Left ventricle myocardium inferior (tissue), 1 donor: ENCODE measurements at places on chromosomes 6 and 20.

DNA sequence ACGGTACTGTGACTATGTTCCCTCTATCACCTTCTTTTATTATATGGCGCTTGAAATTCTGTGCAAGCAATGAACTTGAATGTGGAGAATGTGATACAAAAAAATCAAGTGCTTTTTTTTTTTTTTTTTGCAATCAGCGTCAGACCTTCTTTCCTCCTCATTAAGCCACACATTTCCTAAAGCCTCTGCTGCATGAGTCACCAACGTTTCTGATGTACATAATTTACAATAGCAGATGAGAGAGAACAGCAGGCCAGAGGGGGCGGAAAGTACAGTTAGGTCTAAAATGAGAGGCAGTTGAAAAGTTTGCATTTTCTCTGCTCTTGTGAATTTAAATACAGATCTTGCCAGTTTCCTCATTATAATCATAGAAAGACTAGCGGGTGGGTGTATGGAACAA is 114.6 kb upstream of the RIPOR2 start:
- no peak for DNase-seq

DNA sequence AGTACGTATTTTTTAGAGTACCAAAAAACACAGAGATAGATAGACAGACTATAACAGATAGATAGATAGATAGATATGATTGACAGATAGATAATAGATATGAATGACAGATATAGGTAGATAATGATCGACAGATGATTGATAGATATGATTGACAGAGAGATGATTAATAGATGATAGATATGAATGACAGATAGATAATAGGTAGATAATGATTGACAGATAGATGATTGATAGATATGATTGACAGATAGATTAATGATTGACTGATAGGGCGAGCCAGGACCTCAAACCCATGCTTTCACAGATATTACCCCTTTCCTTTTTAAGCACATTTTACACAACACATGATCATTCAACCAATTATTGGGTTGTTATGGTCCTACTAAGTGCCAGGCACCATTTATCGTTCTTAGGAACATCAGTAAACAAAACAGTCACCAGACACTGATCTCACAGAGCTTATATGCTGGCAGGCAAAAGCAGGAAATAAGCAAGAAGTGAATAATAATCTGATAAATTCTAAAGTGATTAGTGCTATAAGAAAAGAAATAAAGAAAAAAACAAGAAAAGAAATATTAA is 11.6 kb downstream of the MAFB start:
- DNase-seq: no peak

GRCh38 chr6:28401172-28401571 is 1.6 kb upstream of the ZSCAN12 start:
- DNase-seq: no peak

DNA sequence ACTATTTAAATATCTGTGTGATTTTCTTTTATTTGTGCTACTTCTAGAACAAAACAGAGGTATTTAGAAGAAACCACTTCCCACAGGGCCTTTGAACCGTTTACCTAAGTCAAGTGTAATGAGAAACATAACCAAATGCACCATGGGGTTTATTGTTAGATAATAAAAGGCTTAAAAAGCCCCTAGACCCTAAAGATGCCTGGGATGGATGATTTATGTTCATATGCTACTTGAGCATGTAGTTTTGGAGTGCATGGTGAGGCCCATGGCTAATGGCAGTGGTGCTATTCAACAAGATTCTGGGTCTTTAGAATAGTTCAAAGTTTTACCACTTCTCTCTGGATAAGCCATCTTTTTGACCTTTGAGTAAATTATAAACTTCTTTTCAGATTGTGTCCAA is 65.9 kb downstream of the MTHFD1L start:
- no peak for DNase-seq

GRCh38 chr20:45306431-45306982 is at the start of gene RBPJL:
RBPJL (plus strand) TSS chr20:45306840; CDS start chr20:45306923, 83 bp downstream.
- DNase-seq: no peak

- no peak for DNase-seq
These were observed 115.6 kb upstream of the CDYL start for GRCh38 chr6:4660377-4661321.

GRCh38 chr20:7579888-7580287 is 360.4 kb downstream of the HAO1 start:
- no peak for DNase-seq

GRCh38 chr20:64106435-64106961 is 867 bp downstream of the NPBWR2 start:
- peak; percentile 6 for DNase-seq

DNA sequence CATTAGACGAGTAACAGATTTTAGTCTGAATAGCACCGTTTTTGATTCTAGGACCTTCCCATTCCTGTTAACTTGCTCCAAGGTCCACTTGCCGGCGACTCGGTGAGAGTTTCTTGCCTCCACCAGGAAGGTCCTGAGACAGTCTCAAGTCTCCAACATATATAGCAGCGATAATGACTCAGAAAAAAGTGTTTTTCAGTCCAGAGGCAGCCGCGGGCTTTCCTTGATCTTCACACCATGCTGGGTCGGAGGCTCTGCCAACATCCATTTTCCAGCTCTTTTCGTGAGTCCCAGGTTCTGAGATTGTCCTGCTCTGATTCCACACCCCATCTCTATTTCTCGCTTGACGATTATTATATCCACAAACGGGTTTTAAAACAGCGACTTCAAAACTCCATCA is 170.5 kb downstream of the GPX5 start:
- DNase-seq: no peak

- DNase-seq: no peak
These were observed 342.0 kb downstream of the TAF4 start for GRCh38 chr20:61723529-61724257.

DNA sequence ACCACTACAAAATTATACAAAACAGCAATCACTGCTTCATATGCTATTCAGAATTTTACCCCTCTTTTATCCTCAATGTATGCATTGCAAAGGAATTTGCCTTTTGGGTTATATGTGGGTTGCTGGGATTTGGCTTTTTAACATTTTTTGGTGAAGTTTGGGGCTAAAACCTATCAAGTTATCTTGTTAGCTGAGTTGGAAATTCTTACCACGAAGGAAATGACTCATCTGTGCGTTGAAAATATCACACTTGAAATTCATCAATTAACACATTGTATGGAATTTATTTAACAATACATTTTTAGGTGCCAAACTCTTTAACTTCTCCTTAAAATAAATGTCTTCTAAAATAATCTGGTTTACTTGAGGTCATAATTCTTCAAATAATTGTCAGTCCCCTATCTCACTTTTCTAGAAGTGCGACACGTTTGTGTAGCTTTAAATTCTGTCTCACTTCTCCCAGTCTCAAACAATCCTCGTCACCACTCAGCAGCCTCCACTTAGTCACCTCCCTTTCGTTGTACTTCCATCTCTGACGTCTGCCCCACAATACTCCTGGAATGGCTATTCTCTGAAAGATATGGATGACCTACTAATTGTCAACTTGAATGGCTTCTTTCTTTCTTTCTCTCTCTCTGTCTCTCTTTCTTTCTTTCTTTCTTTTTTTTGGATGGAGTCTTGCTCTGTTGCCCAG is 88.5 kb downstream of the PHACTR1 start:
- no peak for DNase-seq

DNA sequence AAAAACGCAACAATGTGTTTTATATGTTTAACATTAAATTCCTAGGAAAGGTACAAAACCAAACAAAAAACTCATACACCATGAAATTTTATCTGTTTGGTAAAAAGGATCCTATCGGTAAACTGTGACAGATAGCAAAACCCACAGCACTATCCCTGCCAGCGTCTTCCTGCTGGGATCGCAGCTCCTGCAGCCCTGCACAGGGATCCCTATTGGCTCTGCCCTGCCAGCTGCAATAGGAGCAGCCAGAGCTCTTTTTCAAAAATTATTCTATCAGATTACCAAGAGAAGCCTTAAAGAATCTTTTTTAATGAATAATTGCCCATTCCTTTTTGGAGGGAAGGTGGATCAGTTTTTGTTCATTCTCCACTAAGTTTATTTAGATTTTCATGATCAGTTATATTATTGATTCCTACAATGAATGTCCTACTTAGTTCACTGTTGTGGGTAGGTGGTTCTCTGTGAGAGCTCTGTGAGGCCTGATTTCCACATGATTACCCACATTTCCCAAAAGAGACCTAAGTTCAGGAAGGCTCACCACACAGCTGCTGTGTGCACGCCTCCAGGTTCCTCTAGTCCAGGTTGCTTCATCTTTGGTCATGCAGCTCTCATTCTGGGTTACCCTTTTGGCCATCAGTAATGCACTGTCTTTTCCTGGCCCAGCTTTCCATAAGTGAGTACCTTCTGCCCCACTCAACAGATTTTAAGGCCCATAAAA is 293.8 kb downstream of the FRK start:
- DNase-seq: no peak

DNA sequence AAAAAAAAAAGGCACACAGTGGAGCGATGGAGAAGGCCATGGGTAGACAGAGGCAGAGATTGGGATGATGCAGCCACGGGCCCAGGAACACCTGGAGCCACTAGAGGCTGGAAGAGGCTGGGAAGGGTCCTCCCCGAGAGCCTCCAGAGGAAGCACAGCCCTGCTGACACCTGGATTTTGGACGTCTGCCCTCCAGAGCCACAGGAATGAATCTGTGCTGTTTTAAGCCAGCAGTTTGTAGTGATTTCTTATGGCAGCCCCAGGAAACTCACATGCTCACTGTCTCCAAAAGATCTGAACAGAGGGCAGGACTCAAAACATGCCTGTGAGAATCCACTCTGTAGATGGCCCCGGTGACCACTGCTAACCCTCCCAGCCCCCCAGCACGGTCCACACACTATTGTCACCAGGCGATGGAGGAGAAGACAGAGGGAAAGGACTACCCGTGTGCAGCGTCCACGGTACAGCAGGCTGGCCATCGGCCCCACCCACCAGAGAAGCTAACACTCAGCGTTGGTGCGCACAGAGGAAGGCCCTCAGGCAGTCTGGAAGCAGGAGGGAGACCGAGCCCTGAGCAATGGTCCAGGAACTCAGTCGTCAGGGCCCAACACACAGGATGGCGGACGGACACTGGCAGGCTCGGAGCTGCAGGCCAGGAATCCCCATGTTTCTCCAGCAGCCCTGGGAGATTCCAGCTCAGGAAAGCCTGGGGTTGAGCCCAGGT is 99.7 kb downstream of the BMP7 start:
- DNase-seq: no peak

GRCh38 chr6:151110576-151110905 is 129.2 kb upstream of the AKAP12 start:
- no peak for DNase-seq

DNA sequence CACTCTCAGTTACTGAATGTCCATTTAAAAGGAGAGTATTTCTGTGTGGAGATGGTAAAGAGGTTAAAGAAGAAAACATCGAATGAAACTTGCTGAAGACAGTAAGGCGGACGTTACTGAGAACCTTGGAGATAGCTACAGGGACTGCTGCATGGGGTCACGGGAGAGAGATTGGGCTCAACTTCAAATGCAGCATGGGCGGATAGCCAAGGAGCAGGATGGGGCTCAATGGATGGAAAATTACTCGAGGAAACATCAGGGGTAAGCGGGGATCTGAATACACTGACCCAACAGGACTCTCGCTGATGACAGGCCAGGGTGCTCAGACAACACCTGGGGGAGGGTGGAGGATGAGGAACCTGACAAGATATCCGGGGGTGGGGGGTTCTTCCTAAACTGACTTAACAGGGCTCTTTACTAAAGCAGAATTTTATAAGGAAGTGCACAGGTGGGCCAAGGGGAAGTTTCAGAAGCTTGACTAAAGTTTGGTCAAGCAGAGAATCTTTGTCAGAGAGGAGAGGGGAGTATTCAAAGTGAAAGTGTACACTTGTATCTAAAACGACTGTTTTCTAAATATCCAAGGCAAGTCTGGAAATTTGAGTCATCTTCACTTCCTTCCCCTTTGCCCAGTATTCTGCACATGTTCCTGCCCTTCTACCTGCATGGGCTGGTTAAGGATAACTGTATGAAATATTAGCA is 22.8 kb downstream of the ECT2L start:
- no peak for DNase-seq

GRCh38 chr6:137736048-137736818 is 130.8 kb upstream of the TNFAIP3 start:
- DNase-seq: no peak

DNA sequence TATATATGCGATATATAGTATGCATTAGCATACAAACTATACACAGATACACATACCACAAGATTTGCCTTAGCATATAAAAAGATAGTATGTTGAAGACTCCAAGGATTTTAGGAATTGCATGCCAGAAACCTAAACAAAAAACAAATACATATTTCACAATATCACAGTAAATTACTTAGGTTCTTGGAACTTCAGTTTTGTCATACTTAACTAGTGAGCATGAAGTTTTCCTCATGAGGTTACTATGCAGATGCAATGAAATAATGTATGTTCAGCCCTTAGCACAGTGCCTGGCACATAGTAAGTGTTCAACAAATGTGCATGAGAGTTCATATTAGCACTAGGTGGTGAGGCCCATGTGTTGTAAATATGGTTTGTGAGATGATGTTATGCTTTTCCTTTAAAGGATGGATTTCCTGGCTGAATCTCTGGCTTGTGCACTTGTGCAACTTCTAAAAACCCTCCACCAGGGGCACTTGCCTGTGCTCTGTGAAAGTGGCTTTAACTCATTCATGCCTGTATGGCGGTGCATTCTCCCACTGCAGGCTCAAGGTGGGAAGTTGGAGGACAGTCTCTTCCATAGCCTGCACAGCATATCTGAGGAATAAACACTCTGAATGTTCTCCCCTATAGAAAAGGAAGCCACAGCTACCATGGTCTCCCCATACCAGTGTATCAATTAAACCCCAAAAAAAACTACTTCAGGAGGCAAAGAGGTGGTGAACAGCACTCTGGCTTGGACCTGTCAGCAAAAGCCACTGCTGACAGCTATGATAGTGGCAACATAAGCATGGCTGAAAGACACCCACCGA is 624.1 kb upstream of the CDH4 start:
- DNase-seq: no peak

GRCh38 chr6:89950446-89950845 is 56.2 kb downstream of the GJA10 start:
- no peak for DNase-seq

DNA sequence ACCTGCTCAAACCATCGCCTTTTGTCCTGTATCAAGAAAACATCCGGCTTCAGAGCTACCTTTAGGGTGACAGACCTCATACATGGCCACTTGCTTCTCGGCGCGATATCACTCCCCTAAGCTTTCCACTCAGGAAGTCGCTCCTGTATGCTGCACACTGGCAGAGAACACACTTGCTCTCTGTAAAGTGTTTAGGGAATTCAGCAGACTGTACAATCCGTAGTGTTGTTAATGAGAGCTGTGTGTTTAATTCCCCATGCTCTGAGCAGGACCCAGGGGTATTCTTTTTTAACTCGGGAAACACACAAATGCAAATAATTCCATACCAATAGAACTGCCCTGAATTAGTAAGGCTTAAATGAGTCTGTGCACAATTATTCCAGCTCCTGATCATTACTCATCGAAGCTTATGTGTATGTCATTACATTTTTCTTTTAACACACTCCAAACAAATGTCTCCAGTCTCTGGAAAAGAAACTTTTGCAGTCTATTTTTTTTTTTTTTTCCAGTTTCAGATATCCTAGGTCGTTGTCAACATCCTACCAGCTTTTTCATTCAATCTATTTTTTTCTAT is 338.7 kb upstream of the ARID1B start:
- DNase-seq: no peak
